ENCODE measurements at places on chromosomes 7 and 10.

- no peak for DNase-seq
Measured at GRCh38 chr7:106417273-106417902, 132.6 kb upstream of the NAMPT start.

DNA sequence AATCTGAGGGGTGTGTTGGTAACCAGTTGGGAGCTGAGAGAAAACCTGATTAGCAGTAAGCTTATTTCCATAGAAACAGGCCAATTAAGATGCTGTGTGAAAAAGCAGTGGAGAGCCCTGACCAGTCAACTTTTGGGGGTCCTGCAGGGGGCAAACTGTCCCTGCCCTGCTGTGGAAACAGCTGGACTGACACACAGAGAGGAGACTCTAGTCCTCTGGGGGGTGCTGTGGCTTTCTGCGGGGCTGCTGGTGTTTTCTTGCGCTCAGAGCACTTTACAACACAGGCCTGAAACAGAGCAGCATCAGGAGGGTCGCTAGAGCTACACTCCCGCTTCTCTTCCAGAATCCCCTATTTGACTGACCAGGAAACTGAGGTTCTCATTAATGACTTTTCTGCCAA, 546.9 kb upstream of the GALNT17 start:
- no peak for DNase-seq

- no peak for DNase-seq
Measured at GRCh38 chr7:155398944-155399343, 59.0 kb upstream of the EN2 start.

- DNase-seq = peak; percentile 60
Measured at GRCh38 chr7:5528071-5528814, 104.6 kb upstream of the TNRC18 start.

GRCh38 chr7:14219125-14219524, 229.7 kb upstream of the ETV1 start:
- no peak for DNase-seq

DNA sequence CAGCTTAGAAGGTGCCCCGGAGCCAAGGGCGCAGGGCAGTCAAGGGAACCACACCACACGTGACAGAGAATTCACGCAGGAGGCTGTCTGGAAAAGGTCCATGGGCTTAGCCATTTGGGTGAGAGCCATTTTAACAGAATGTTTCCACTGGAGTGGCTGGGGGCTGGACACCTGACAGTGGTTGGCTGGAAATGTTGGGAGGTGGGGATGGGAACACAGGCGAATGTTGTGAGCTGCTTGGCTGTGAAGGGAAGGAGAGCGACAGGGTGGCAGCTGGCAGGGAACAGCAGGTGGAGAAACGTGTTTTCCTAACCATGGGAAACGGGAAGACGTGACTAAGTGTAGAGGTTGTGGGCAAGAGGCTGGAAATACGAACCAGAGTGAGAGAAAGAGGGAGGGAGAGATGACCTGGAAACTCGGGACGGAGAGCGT, 100.5 kb upstream of the ZNF32 start:
- no peak for DNase-seq
